ENCODE measurements at places on chromosomes 1 and 21.

DNA sequence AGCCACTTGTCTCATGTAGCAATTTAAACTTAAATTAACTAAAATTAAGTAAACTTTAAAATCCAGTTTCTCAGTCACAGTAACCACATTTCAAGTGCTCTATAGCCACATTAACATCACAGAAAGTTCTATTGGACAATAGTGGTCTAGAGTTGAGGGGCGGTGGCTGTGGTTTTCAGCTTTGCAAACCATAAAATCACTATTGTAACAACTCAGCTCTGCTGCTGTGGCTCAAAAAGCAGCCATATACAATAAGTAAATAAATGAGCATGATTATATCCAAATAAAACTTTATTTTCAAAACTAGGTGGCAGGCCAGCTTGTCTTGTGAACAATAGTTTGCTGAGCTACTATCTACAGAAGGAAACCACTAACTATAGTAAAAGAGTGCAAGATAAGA, 43.4 kb upstream of the C1orf53 start:
- no peak for DNase-seq

DNA sequence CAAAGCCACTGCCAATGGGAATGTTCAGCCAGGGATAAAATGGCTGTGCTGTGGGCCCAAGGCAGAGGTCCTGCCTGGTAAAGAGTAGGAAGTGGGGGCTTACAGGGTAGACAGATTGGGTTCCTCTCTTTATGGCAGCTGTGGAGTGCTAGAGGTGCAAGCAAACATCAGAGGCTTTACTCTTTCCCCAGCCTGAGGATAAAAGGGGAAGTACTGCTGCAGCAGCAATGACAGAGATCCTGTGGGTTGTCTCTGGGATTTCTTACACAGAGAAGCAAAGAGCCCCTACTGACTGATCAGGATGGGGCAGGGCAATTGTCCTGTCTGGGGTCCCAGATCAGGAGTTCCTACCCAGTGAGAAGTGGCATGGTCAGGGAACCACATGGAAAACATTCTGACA, 54.2 kb downstream of the DRAM2 start:
- no peak for DNase-seq

DNA sequence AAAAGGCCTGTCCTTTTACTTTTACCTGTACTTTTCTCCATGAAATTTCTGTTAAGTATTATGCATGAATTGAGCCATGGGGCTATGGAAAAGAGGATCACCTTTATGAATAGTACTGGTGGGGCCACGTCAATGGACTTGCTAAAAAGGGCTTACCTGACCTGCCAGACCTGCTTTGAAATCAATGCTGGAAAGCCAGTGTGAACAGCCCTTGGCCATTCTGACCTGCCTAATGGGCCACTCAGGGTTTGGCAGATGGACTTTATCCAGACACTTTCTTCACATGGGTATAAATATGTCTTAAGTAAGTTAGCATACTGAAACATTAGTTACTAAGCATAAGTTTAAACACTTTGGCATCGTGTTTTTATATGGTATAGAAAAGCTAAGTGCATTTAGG, 8.3 kb upstream of the GUK1 start:
- no peak for DNase-seq

- DNase-seq: no peak
These were observed 64.8 kb downstream of the PRDM2 start for GRCh38 chr1:13764588-13765332.

- DNase-seq: no peak
These were observed 142.6 kb downstream of the SMYD3 start for GRCh38 chr1:246364415-246364941.

- DNase-seq: no peak
These were observed 24.4 kb downstream of the BLZF1 start for GRCh38 chr1:169392406-169392805.

DNA sequence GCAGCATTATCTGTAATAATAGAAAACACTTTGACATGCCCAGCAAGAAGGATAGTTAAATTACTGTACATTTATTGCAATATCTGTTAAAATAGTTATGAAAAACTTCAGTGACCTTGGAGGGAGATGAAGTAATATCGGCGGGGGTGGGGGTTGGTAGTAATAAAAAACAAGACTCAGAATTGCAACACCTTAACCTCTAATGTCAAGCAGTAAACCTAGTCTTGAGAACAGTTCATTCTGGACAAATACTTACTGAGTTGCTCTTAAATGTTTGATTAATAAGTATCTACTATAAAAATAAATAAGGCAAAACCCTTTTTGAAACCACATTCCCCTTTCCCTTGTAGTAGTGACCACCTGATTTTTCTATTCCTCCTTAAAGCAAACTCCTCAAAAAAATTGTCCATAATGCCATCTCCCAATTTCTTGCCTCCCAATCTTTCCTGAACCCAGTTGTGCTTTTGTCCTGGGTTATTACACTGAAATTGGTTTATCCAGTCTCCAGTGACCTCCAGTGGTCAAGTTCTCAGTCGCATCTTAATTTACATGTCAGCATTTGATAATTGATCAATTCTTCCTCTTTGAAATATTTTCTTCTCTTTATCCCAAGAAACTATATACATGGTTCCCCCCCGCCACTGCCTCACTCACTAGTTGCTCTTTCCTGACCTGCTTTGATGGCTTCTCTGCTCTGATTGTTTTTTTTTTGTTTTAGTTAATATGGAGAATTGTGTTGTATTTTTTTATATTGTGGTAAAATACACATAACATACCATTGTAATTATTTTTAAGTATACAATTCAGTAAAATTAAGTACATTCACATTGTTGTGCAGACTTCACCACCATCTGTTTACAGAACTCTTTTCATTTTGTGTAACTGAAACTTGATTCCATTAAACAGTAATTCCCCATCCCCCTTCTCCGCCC, 36.8 kb downstream of the RAP1A start:
- no peak for DNase-seq

GRCh38 chr1:246221485-246222255, 285.4 kb downstream of the SMYD3 start:
- DNase-seq: no peak

DNA sequence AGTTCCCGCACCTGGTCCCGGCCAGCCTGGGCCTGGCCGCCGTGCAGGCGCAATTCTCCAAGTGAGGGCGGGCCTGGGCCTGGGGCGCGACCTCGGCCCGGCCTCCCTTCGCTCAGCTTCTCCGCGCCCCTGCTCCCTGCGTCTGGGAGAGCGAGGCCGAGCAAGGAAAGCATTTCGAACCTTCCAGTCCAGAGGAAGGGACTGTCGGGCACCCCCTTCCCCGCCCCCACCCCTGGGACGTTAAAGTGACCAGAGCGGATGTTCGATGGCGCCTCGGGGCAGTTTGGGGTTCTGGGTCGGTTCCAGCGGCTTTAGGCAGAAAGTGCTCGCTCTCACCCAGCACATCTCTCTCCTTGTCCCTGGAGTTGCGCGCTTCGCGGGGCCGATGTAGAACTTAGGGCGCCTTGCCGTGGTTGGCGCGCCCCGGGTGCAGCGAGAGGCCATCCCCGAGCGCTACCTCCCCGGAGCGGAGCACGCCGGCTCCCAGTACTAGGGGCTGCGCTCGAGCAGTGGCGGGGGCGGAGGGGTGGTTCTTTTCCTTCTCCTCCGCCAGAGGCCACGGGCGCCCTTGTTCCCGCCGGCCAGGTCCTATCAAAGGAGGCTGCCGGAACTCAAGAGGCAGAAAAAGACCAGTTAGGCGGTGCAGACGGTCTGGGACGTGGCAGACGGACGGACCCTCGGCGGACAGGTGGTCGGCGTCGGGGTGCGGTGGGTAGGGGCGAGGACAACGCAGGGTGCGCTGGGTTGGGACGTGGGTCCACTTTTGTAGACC, 1.2 kb downstream of the OLIG1 start:
- peak; percentile 51 for DNase-seq

- no peak for DNase-seq
These were observed 359.8 kb downstream of the DUSP10 start for GRCh38 chr1:221381910-221382623.

GRCh38 chr1:25797939-25798338, 2.1 kb upstream of the SELENON start:
- no peak for DNase-seq

DNA sequence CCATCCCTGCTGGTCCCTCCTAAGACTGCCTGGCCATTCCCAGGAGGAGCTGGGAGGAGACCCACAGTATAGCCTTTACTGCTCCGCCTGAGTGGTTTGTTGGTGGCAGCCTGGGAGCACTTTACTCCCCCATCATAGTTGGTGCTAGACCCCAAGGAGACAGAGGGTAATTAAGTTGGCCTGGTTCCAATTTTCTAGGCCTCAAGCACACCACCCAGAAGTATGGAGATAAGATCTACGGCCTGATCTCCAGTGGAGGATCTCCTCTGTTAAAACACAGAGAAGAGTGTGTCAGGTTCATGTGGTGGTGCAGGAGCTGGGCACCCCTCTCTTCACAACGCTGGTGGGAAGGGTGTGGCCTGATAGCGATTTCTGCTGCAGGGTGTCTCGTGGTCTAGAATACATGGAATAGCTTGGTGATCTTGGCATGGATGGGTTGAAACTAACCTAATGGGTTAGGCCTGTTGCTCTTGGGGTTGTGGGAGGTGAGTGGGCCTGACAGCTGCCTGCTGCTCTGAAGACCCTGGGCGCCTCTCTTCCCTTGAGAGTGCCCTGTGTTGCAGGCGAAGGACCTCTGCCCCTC, 68.5 kb downstream of the FASLG start:
- DNase-seq: no peak

DNA sequence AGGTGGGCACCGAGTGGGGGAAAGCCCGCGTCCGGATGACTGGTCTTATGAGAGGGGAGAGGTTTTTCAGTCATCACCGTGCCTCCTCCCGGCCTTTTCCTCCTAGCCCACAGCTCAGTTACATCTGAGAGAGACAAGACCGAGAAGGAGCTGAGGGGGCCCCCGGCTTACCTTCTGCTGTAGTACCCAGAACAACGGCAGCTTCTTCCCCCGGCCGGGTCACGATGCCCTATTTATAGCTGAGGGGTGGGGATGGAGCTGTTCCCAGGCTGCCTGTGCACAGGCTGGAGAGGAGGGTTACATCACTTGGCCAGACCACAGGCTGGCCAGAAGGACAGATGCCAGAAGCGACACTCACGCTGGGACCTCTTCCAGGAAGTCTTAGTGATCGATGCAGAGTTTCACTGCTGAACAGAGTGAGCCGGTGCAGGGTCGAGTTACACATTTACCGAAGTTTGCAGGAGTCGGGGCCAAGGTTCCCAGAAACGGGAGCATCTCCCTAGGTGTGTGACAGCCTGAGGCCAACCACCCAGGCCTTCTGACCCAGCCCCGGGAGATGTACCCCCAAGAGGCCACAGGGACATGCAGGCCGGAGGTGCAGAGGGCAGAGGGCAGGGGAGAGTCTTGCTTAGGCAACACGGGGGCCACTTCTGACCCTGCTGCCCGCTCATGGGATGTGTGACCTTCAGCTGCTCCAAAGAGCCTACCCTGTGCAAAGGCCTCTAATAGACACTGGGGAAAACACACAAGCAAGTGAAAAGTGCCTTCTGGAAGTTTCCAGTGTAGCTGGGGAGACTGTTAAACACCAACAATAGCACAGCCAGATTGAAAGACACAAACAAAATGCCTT, at the start of gene AGT:
TSS of gene AGT (minus strand) at position 208 of the 850 bp plus-strand sequence. CDS start 3,299 bp downstream, outside the sequence.
- no peak for DNase-seq

DNA sequence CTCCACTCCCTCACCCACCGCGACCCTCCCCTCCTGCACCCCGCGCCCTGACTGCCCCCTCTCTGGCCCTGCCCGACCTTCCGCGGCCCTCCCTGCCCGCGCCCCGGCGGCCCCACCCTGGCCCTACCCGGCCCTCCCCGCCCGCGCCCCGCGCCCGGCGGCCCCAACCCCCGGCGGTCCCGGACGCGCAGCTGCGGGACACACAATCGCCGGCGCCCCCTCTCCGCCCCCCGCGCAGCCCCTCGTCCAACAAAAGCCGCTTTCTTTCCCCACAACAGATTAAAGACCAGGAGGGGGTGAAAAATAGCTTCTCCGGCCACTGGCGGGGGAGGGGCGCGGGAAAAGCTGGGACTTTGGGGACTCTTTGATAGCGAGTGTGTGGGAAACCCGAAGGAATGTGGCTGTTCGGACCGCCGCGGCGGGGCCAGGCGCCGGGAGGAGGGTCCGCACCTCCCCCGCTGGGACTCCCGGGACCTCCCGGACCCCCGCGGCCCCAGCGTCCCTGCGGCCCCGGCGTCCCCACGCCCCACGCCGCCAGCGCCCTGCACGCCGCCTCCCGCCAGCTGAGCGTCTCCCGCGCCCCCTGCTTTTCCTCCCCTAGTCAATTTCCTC, 8.8 kb upstream of the ID3 start:
- DNase-seq: peak; percentile 68

DNA sequence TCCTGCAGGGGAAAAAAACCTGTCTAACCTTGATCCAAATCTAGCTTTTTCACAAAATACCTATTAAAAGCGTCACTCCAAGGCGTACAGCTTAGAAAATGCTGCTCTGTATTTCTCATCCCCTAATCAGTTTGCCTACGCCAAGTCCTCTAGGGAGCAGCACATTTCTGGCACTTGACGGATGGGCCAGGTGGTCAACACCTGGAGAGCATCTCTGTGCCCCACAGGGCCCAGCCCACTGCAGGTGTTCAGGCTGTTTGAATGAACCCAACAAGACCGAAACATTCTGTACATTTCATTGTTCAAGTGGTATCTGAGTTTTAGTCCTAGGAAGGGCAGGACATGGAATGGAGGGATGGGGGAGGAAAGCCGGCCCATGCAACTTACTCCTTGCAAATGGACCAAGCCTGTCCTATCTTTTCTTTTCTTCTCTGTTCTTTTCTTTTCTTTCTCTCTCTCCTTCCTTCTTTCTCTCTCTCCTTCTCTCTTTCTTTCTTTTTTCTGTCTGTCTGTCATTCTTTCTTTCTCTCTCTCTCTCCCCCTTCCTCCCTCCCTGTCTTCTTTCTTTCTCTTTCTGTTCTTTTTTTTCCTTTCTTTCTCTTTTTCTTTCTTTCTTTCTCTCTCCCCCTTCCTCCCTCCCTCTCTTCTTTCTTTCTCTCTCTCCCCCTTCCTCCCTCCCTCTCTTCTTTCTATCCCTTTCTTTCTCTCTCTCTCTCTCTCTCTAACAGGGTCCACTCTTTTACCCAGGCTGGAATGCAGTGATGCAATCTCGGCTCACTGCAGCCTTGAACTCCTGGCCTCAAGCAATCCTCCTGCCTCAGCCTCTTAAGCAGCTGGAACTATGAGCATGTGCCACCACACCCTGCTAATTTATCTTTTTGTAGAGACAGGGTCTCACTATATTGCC, 29.1 kb downstream of the IGFN1 start:
- no peak for DNase-seq

DNA sequence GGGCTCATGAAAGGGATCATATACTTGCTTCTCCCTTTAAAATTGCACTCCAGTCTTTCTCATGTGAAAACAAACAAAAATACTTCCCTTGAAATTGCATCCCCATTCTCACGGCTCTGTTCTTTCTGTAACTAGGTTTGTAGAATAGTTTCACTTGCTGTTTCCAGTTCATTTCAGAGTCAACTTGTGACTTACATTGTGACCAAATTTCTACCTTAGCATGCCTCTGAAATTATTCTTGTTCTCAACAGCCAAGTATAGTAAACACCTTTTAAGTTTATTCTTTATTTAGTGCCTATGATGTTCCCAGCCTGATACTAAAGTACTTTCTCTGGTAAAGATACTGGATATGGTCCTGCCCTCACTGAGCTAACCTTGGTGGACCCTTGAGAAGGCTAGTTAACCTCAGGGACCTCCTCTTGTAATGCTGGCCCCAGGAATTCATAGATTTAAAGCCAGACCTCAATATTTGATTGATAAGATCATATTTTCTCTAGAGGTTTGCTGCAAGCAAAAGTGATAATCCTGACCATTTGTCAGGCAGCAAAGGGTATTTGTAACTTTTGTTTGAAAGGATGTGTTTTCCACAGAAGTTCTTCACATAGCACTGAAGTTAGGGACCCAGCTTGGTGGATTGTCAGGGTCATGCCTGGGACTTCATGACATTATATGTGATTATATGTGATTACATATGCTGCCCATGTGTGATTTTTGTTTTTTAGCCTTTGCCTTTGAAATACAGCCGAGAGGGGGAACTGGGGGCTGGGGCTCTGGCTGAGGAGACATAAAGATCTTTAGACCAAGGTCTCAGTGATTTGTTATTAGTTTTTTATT, 29.6 kb downstream of the VANGL2 start:
- DNase-seq: no peak

All from mesothelial cell of epicardium (in vitro differentiated cells).